ENCODE measurements at places on chromosomes 16 and 17.

- no peak for DNase-seq
These were observed 5.9 kb downstream of the HAS3 start for GRCh38 chr16:69111216-69111875.

DNA sequence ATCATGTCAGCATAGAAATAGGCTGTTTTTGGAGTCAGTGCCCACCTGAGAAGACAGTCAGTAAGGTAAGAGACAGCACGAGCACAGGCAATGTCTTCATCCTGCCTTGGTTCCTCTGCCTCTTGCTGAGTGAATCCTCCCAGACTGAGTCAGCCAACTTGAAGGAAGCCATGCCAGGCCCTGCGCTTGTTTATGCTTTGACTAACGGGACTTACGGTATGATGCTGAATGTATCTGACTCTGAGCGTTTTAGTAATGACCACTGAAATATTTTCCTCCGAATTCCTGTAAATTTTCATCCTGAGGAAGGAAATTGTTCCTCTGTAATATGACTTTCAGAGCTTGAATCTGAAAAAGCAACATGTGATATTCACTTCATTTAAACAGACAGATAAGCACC lies 18.0 kb downstream of the C17orf67 start:
- no peak for DNase-seq

DNA sequence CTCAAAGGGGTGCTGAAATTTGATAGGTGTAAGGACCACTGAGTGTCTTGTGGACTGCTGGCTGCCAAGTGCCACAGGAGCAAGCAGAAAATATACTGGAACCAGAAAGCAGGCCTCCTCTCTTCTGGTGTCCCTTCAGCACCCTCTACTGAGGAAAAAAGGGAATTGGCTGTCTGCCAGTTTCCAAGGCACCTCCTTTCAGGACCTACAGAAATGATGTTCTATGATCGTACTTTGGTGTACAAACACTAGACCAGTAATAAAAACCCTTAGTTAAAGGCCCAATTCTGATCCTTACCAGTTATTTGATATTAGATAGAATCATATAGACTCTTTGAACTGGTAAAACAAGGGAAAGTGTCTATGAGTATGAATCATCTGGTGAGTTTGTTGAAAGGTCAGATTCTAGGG lies 35.8 kb upstream of the BCAS3 start:
- no peak for DNase-seq

DNA sequence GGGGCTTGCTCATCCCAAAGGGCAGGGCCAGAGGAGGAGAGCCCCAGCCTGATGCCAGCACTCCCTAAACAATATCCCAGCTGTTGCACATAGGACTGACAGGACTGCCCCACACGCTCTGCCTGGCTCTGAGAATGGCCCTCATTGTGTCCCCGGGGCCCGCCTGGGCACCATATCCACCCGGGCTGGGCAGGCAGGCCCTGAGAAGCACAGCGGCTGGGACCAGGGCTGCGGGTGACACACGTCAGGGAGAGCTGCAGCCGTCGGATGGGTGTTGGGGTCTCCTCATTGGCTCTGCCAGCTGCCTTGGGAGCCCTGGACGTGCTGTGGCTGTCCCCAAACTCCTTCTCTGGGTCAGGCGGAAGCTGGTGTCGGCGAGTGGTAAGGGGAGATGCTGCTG lies 4.2 kb downstream of the BCAR1 start:
- no peak for DNase-seq

GRCh38 chr16:85172455-85173145 lies 60.3 kb upstream of the CIBAR2 start:
- DNase-seq = no peak

DNA sequence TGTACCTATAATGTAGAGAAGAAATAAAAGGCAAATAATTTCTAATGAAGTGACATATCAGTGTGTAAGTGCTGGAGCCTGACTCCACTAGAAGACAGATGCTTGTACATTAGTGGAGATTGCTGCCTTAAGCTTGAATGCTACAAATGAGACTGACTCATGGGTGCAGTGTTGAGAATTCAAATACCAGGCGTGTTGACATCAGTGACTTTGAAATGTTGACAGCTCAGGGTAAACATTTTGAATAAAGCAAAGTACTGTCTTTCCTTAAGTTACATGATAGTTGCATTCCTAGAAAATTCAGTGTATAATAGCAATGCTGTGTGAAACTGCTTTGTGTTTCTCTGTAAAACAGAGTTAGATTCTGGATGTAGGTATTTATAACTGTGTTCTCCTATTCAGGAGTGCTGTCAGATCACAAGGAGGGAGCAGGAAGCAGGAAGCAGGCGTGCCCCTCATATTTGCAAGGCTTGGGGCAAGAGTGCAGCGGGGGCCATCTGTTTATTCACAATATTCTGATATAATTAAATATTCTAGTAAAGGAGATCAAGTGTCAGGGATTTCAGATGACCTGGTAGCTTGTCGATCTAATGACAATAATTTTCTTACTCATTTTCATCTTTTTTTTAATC lies 119.0 kb downstream of the SPECC1 start:
- DNase-seq = no peak

DNA sequence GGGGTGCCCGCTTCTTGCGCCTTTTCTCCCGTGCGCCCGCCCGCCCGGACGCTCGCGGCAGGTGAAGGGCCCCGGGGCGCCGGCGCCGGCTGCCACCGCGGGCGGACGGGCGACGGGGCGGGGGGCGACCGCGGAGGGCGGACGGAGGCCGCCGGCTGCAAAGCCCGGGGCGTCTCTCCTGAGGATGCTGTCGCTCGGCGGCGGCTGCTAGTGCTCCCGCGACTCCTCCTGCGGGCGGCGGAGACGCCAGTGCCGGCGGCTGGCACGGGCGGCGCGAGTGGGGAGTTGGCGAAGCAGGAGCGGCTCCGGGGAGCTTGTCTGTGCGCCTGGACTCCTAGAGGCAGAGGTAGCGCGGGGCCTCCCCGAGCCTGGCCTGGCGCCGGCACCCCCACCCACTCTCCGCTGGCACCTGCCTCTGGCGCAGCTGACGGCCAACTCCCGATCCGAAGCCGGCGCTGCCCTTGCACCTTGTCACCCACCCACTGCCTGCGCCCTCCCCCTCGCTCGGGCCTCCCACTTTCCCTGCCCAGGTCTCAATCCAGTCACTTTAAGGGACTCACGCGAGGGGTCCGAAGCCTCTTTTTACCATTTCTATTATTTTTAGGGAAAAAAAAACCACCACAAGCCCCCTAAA lies at the start of gene FAM20A:
Gene FAM20A (minus strand): TSS at position 437 of the 634 bp plus-strand sequence. CDS start 701 bp downstream, outside the sequence.
- no peak for DNase-seq

DNA sequence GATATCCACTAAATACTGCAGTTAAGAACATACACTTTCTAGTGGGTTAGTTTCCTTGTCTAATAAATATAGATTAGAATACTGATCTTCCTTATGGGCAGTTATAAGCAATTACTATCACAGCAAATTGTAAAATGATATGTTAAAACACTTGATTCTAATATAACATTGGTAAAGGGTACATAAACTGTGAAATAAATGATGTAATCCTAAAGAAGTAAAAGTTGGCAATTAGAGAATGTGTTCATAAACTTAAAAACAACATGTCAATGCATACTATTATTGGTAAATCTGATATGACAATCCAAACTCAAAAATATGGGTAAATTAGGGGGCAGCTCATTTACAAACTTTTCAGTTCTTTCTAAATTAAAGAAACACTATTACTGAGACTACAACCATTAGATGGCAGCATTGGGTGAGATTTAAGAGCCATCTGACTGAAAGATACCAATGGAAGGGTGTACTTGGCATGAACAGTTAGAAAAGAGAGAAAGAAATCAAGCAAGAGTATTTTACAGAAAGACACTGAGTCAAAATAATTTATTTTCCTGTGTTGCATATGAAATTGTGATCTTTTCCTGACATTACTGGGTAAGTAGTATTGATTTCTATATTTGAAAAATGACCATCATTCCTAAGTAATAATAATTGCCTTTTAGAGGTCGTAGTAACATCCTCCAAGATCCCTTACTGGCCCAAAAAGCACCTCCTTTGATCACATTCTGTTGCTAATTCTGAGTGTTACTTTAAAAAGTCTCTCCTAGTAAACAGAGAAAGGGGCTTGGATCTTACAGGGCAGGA lies 119.6 kb downstream of the SPAG9 start:
- DNase-seq = no peak

- no peak for DNase-seq
These were observed 48.1 kb upstream of the CHMP6 start for GRCh38 chr17:80943346-80944145.

GRCh38 chr17:38879878-38880665 lies 10.2 kb downstream of the LASP1 start:
- no peak for DNase-seq

Measured in coronary artery (tissue), 2 donors.